ENCODE measurements at places on chromosomes 5 and 9. TPM values are rescaled to one million over a fixed set of nuclear protein-coding genes. Genes with fewer than 3 reads are reported as not detected.

MYO10 gene
- 30.3 TPM for total RNA-seq

HRH2 gene
- 0.23 TPM for total RNA-seq

MAPK9 gene
- total RNA-seq: 35.2 TPM

LTC4S gene
- total RNA-seq: 11.8 TPM

FBLL1 gene
- total RNA-seq: 1.3 TPM

CD74 gene
- total RNA-seq: 343 TPM

DNA sequence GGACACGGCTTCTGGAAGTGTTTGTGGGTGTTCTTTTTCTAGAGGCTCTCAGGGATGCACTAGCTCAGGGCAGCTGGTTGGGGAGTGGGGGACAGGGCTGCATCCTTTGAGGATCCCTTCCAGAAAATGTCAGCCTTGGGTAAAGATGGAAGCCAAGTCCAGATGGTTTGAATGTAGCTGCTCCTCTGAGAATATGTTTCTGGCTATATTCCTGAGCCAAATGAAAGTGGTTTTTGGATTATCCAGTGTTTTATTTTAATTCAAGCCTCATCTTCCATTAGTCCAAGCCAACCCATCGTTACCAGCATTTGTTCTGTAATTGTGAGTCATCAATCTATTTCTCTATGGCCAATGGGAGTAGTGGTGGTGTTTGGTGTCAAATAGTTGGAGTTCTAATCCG is 70.4 kb downstream of the SPRY4 start:
- H3K27ac ChIP-seq: no peak overlapping the region
- no peaks in the 10 kb centered on the region for H3K36me3 ChIP-seq
- no peaks in the 10 kb centered on the region for H3K27me3 ChIP-seq
- DNase-seq: no peak

- no peaks in the 10 kb centered on the region for H3K27me3 ChIP-seq
- peaks cover 3% of the 10 kb centered on the region for H3K4me1 ChIP-seq
- H3K4me3 ChIP-seq: no peak overlapping the region
- H3K36me3 ChIP-seq: no peaks in the 10 kb centered on the region
- DNase-seq: no peak
- H3K27ac ChIP-seq: no peak overlapping the region
These were observed 34.7 kb upstream of the MIER3 start for GRCh38 chr5:56986626-56986947.

- H3K4me1 ChIP-seq: no peaks in the 10 kb centered on the region
- H3K4me3 ChIP-seq: no peak overlapping the region
- H3K27me3 ChIP-seq: no peaks in the 10 kb centered on the region
These were observed 206.4 kb downstream of the PDZD2 start for GRCh38 chr5:31845361-31845760.

DNA sequence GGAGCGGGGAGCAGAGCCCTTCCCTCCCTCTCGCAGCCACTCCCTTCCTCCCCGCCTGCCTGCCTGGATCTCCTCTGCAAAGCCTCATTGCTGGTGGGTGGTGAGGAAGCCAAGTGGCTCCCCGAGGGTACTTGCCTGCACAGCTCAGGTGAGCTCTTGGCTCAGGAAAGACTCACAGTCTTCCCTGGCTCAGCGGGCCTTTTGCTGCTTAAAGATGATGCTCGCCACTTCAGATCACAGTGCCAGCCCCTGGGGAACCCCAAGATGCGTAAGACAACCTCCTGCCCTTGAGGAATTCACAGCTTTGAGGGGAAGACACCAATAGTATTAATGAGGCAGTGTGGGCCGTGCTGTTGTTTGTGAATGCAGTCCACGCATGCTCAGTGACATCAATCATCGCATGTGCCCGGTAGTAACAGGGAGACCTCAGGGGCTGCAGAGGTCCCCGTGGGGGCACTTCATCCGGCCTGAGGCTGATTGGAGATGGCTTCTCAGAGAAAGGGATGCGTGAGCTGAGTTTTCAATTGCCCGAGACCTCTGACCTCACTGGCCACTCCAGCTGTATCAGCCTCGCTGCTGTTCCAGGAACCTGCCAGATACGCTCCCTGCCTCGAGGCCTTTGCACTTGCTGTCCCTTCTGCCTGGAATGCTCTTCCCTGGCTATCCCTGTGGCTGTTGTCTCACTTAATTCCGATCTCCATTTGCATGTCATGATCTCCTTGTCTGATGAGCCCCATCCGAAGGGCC is 36.8 kb downstream of the ERGIC1 start:
- DNase-seq: peak; percentile 55
- no peaks in the 10 kb centered on the region for H3K27me3 ChIP-seq
- no peak overlapping the region for H3K4me3 ChIP-seq
- H3K27ac ChIP-seq: peak overlapping the region; percentile 76

DNA sequence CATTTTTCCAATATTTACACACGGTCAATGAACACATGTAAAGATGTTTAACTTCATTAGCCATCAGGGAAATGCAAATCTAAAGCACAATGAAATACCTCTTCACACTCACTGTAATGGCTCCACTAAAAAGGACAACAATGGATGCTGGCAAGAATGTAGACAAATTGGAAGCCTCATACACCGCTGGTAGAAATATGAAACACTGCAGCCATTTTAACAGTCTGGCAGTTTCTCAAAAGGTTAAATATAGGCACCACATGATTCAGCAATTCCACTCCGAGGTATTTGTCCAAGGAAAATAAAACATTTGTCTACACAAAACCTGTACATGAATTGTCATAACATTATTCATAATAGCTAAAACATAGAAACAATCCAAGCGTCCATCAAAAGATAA is 20.0 kb downstream of the RNF145 start:
- DNase-seq: no peak
- H3K27me3 ChIP-seq: no peaks in the 10 kb centered on the region
- H3K4me3 ChIP-seq: no peak overlapping the region

GRCh38 chr5:82816926-82817325 is 260.3 kb downstream of the TMEM167A start:
- no peaks in the 10 kb centered on the region for H3K27me3 ChIP-seq
- DNase-seq: no peak
- no peaks in the 10 kb centered on the region for H3K36me3 ChIP-seq
- H3K4me3 ChIP-seq: no peak overlapping the region
- H3K27ac ChIP-seq: no peak overlapping the region

DNA sequence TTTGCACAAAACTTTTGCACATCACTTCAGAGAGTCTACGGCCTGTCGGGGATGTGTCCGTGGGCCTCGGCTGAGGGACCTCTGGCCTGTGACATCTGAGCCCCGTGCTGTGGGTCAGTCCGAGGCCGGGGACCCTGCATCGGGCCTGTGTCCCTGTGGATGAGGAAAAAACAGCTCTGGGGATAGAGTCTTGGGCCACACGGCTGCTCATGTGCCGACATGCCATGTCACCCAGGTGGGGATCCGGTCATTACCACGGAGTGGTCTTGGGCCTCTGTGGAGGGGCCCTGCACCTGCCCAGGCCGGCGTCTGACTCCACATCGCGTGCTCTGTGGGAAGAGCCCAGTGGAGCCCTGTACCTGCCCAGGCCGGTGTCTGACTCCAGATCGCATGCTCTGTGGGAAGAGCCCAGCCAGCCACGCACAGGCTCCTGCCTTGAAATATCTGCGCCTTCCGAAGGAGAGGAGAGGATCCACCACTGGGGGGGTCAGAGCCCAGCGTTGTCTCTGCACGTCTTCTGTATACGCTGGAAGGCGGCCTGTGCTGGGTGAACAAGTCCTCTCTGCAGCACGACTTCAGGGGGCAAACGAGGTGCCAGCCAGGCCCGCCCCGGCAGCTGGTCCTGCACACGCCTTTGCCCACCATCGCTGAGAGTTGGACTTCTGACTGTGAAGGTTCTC is 27.5 kb upstream of the IRX4 start:
- H3K4me1 ChIP-seq: no peaks in the 10 kb centered on the region
- H3K27ac ChIP-seq: no peak overlapping the region
- no peak for DNase-seq
- H3K36me3 ChIP-seq: no peaks in the 10 kb centered on the region
- no peak overlapping the region for H3K4me3 ChIP-seq

DNA sequence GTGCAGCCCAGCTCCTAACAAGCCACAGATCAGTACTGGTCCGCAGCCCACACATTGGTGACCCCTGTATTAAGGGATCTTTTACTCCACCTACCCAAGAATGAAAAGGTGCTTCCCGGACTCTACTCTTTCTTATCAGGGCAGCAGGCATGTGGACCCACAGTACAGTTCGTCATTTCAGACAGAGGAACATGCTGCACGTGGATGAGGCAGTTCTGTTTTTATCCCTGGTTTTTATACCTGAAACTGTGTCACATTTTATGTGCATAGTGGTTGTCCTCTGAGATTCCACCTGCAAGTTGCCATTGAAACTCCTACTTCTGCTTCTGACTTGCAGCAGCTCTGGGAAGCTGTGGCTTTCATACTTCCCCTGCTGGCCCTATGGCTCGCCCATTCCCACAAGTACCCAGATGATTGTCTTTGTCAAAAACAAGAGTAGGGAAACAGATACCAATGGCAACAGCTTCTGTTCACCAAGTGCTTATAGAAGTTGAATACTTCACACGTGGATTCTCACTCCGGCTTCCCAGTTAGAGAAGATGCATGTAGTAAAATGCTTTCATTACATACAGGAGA is 208.0 kb downstream of the TRIO start:
- H3K27me3 ChIP-seq: no peaks in the 10 kb centered on the region
- H3K4me1 ChIP-seq: no peaks in the 10 kb centered on the region
- no peaks in the 10 kb centered on the region for H3K36me3 ChIP-seq
- no peak for DNase-seq
- H3K27ac ChIP-seq: no peak overlapping the region
- no peak overlapping the region for H3K4me3 ChIP-seq
